ENCODE measurements at places on chromosomes 1 and 21.

DNA sequence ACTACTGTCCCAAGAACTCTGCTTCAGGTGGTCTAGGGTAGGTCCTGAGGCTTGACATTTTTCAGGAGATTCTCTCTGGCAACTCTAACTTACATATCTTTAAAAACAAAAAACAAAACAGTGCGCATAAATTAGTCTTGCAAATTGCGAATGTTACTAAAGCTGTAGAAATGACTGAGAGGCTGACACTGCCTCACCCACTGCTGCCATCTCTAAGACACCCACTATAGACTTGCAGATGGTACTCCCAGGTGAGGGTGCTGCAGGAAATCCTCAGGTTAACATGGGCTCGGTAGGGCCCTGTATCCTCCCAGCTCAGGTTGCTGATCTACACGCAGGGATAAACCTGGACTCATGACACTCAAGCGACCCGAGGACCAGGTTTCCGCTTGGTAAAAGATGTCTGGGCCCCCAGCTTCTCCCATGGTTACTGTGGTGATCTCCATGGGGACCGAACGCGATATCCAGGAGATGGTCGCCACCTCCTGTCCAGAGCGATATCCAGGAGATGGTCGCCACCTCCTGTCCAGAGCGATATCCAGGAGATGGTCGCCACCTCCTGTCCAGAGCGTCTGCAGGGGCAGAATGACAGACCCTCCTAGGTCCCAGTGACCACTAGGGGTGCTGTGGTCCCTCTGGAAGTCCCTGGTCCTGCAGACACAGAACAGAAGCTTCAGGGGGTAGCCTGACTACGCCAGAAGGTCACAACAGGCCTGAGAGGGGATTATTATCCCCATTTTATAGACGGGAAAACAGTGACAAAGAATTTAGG is 16.2 kb upstream of the LY9 start:
- no peak for DNase-seq

- no peak for DNase-seq
Observed at GRCh38 chr1:214957330-214958137, 125.0 kb upstream of the KCNK2 start.

DNA sequence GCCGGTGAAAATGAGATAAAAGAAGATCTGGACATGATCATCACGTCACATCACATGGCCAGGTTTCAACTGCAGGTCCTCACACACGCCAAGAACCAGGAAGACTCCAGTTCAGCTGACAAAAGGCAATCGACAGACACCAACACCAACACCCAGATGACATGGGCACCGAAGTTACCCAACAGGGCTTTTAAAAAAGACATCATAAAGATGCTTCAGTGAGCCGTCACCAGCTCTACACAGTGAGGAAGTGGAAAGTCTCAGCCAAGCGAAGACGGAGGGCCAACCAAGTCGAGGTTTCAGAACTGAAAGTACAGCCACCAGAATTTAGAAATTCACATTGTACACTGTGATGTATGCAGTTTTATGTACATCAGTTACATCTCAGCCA is 154.3 kb upstream of the COL6A1 start:
- no peak for DNase-seq

DNA sequence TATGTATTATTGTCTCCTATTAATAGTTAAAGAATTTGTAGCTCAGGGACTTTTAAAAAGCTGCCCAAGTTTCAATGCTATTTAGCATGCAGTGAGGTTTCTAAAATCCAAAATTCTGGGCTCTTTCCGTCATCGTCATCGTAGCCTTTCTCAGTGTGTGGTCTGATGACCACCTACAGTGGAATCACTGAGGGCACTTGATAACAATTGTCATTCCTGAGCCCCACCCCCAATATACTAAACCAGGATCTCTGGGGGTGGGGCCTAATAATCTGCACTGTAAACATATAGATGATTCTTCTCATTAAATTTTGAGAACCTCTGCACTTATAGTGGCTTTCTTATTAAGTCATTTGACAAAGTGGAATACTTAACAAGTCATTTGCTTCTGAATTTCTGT is 674.8 kb downstream of the PLPP3 start:
- no peak for DNase-seq

DNA sequence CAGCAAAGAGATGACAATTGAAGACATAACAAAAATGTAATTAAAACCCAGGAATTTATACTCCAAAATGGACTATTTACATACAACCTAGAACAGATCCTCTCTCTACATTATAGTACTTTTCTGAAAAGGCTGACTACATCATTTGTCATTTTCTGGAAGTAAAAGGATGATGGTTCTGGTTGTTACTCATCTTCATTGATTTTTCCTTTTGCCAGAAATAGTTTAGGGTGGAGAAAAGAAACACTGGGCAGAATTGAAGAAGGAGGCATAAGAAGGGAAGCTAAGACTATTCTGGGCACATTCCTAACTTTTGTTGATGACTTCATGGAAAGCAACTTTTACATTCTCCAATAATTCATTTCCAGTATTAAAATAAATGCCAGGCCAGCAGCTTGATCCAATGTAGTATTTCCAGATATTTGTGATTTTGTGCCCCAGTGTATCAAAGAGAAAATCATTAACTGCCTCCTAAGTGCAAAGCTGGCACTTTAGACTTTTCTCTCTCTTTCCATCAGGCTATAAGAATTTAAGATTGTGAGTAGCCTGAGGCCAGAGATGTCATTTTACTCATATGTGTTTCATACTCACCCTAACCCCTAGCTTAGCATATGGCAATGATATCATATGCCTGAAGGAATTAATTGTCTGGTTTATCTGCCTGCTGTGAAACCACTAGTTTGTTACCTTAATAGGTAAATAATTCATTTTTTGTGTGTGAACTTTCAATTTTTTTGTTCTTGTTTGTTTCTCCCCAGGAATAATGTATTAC is 369.5 kb upstream of the LYPLAL1 start:
- no peak for DNase-seq

- DNase-seq, result no peak
Observed at GRCh38 chr1:226625832-226626576, 77.4 kb downstream of the STUM start.

DNA sequence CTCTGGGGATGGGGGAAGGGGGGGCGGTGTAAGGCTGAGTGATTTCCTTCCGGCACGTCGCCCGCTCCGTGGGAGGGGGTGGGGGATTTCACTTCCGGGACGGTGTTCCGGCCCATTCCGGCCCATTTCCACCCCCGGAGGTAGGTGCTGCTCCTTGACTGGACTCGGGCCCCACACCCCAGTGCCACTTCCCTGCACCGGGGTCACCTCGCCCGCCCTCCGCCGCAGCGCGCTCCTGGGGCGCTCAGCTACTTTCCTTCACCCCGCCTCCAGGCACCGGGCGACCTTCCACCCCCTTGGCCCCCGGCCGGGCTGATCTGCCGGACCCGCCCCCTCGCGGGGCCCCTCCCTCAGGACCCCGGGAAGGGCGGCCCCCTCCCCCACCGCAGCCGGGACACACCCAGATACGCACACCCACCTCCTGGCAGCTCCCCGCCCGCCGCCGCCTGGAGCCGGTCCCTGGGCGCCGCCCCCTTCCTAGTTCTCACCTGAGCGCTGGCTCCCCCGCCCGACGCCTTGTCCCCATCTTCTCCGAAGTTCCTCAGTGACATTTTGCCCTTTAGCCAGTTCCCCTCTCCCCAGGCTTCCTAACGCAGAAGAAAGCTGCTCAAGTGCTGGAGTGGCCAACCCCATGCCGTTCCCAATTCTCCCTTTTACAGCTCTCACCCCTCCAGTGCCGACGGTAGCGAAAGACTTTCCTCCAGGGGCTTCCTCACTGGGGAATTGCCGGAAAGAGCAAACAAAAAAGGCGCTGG is at the start of gene ZBTB37:
Gene ZBTB37, plus strand, starts transcription at position 115 of the 755 bp plus-strand sequence. CDS start 1,846 bp downstream, outside the sequence.
- DNase-seq, result peak; percentile 94

DNA sequence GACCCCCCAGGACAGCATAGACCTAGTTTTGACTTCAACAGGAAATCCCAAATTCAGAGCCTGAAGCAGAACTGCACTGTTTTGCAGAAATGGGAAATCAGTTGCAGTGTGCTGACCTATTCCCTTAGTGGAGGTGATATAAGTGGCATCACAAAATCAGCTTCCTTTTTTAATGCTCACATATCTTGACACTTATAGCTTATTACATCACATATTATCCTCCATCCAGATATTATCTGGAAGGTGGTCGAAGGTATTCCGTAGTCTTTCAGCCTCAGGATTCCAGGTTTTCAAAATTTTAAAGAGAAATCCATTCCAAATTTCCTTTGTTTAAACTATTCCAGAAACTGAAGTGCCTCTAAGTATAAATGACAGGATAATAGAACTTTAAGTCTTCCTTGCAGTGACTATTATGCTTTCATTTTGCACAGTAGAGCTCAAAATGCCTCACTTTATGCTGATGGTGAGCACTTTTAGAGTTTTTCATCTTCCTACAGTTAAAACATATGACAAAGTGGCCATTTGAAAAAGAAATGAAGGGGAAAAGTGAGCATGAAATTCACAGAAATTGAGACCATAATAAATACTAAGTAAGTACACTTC is 106.4 kb upstream of the DPYD start:
- DNase-seq, result no peak

- no peak for DNase-seq
Observed at GRCh38 chr1:55444667-55445066, 229.5 kb upstream of the USP24 start.

DNA sequence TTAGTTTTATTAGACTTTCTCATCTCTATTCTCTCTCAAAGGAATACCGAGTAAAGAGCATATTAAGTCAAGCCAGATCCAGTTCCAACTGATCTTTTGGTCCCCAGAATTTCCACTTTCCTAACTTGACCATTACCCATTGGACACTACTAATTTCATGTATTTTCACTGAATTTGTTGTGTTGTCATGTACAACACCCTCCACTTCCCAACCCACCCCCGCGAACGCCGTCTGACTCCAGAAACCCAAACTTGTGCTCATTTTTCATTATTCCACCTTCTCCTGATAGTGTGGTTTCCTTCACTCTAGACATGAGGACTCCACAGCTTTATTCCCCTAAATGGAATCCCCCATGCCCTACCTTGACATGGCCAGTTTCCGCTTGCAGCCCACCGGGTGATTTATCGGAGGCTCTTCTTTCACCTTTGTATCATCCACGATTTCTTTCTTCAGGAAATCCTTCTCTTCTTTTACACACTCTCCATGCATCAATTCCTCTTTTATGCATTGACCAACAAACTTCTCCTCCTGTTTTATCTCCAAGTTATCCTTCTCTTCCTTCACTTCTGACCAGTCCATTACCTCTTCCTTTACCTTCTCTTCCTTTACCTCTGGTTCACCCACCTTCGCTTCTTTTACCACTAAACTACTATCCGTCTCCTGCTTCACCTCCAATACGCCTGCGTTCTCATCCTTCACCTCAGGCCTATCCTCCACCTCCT is 805 bp downstream of the ZNHIT6 start:
- no peak for DNase-seq

DNA sequence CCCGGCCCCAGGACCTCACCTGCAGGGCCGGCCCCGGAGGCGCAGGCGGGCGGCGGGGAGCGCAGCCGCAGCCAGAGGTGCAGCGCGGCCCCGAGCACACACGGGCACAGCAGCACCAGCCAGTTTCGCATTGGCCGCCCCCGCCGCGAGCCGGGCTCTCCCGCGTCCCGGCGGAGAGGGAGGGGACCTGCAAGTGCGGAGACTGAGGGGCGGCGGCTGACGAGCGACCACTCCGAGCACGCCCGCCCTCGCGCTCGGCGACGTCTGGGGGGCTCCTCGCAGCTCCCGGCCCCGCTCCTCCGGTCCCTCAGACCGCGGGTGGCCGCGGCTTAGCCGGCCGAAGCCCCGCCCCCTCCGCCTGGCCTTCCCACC is at the start of gene B3GALNT2:
Gene B3GALNT2, minus strand, starts transcription at position 331 of the 372 bp plus-strand sequence. Its CDS starts 200 bp downstream, at position 131.
- DNase-seq, result no peak

DNA sequence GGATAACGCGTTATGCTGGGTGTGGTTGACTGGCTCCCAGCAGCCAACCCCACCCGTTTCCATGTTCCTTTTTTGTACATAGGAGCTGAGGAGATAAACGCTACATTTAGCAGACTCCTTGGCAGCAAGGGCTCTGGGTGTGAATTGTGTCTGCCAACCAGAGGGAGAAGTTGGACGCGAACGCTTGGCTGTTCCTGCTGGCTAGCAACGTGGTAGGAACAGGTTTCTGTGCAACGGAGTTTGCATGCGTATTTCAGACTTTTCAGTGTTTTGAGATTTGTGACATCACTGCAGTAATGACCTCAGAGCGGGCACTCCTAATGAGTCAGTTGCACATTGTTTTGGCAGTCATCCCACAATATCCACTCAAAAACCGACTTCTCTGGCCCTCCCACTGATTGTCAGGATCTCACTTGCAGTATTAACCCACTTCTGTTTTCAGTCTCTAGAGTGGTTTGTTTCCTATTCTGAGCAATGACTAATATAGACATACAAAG is 98.7 kb upstream of the RGS1 start:
- DNase-seq, result no peak

GRCh38 chr1:179447489-179447888 is 81.7 kb downstream of the AXDND1 start:
- DNase-seq, result no peak

DNA sequence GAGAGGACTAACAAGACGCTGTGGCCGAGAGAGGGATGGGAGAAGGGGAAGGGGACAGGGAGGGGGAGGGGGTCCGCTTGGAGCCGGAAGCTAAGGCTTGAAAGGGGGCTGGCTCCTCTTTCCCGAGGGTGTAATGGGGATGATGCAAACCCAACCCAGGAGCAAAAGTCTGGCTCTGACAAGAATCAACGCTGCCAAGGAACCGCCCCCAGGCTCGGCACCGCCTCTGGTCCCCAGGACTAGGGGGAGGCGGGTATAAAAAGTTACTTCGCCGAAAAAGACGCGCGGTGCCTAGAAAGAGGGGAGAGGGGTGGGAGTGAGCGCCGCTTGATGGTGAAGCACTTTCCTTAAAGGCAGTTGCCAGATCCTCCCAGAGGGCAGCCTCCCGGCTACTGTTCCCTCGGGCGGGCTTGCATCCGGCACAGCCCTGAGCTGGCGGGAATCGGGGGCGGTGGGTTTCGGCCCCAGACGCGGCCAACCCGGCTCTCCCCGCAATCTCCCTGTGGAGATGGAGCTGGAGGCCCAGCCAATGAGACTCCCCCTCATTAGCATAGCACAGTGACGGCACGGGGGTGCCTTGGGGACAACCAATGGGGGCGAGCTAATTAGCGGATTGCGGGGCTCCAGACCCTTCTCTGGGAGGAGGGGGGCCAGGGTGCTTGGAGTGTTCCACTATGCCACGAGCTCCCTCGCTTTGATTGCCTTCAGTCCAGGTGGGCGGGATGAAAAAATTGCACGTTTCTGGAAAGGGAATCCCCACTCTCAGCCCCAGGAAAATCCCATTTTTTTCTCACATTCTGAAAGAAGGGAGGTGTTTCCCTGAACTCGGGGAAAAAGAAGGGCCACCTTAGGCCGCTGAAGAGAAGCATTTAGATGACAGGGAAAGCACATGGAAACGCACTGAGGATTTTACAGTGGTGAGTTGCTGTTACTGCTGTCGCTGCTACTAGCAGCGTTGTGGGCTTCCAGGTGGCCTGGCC is at the start of gene KCNT2:
Gene KCNT2, minus strand, starts transcription at position 51 of the 980 bp plus-strand sequence. CDS start 131 bp downstream, outside the sequence.
- DNase-seq, result no peak

DNA sequence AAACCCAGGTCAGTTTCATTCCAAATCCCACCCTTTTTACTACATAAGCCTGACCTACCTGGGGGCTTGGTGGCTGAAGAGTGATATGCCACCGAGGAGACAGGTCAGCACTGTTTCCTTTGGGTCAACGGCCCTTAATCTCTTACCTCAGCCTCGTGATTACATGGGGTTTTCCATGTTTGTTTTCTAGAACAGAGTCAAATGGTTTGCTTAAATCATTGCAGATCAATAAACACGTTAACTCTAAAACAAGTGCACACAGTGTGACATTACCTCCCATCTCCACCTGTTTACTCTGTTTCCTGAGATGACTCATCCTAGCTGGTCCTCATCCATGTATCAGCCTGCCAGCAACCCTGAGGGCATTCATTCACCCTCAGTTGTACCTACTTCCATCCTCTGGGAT is 40.8 kb upstream of the TP53BP2 start:
- no peak for DNase-seq

All from activated CD8-positive, alpha-beta memory T cell treated with anti-CD3 and anti-CD28 coated beads for 48 hours (primary cell).